SJSA1 (cell line): ENCODE measurements at places on chromosomes 12 and 14. TPM values are rescaled to one million over a fixed set of nuclear protein-coding genes. Genes with fewer than 3 reads are reported as not detected.

Gene NTN4
- total RNA-seq = 44.9 and 59.5 TPM in 2 replicates

Gene SPX
- total RNA-seq = 0.50 and 1.1 TPM in 2 replicates

Gene IL22
- total RNA-seq = not detected in 2 replicates

Gene GALNT6
- total RNA-seq = 30.8 and 38.2 TPM in 2 replicates

Gene ZBTB25
- 1.5 and 2.2 TPM in 2 replicates for total RNA-seq

Gene SPTB
- 1.1 and 2.0 TPM in 2 replicates for total RNA-seq

DNA sequence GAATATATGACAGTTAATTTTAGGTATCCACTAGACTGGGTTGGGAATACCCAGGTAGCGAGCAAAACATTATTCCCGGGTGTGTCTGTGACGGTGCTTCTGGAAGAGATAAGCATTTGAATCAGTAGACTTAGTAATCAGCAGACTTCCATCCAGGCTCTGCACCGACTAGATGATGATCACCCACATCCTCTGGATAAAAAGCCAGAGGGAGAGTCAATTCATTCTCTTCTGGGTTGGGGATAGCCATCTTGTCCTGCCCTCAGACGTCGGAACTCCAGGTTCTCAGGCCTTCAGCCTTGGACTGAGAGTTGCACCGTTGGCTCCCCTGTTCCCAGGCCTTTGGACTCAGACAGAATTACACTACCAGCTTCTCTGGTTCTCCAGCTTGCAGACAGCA is 168.0 kb downstream of the PHLDA1 start:
- no peaks in the 10 kb centered on the region for H3K36me3 ChIP-seq
- H3K27ac ChIP-seq = peak overlapping the region; percentile 26
- H3K4me1 ChIP-seq = peaks cover 18% of the 10 kb centered on the region
- DNase-seq = peak; percentile 22
- H3K4me3 ChIP-seq = no peak overlapping the region

GRCh38 chr14:71661441-71661840 is 270.8 kb upstream of the RGS6 start:
- peaks cover 7% of the 10 kb centered on the region for H3K36me3 ChIP-seq
- H3K27ac ChIP-seq = no peak overlapping the region
- no peak for DNase-seq
- no peaks in the 10 kb centered on the region for H3K27me3 ChIP-seq
- no peak overlapping the region for H3K4me3 ChIP-seq

DNA sequence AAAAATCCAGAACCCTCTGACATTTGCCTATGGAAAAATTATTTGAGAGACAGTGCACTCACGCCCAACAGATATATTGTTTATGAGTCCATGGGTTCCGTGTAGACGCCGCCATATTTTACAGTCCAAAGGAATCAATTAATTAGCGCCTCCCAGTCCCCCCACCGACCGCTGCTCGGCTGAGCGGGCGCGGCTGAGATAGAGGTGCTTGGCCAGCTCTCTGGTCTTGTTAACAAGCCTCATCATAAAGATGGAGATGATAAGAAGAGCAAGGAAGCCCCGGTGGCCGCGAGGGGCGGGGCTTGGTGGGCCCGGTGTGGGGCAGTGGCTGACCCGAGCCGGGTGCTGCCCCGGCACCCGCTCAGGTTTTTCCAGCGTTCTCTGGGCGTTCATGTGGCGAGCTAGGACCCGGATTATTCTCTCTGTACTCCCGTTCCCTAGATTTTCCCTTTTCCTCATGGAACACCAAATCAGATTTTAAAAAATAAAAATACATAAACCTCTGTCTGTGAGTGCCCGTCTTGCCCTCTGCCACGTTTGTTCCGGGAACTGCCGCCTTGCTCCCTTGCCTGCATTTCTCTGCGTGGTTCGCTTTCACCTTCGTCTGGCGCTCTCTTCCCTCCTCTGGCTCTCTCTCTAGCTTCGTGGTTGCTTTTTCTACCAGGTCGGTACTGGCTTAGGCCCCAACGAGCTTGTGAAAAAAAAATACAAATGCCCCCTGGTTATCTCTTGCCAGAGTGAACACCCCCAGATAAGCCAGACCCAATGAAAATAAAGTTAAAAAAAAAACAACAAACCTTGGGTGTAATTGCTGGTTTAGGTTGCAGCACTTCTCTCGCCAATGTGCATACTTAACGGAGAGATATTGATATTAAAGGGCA is 9.0 kb downstream of the HOXC12 start:
- DNase-seq = peak; percentile 79
- peaks cover 32% of the 10 kb centered on the region for H3K36me3 ChIP-seq
- no peaks in the 10 kb centered on the region for H3K27me3 ChIP-seq
- H3K4me3 ChIP-seq = peak overlapping the region; percentile 60
- H3K4me1 ChIP-seq = peaks cover 28% of the 10 kb centered on the region

DNA sequence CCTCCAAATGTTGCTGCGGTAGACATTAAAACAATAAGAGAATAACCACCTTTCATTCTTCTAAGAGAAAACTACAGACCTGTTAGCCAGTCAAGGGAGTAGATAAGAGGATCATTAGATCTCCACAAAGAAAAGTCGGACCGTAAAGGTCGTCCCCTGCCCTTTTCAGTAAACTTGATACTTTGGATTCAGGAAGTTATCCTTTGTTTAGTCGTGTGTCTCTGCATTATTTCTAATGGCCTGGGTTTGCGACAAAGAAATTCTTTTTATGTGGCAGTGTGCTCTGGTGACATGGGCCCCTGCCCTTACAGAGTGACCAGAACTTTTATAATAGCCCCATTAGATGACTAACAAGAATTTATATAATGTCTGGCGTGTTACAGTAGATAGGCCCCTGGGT is 44.6 kb upstream of the EVL start:
- DNase-seq = no peak
- H3K27ac ChIP-seq = no peak overlapping the region
- H3K4me1 ChIP-seq = peaks cover 7% of the 10 kb centered on the region; the same call in 1 of the 2 replicates
- H3K4me3 ChIP-seq = no peak overlapping the region

GRCh38 chr14:68879321-68879781 is 86.5 kb upstream of the ZFP36L1 start:
- DNase-seq = no peak
- H3K36me3 ChIP-seq = peaks cover 97% of the 10 kb centered on the region
- no peaks in the 10 kb centered on the region for H3K27me3 ChIP-seq
- H3K27ac ChIP-seq = no peak overlapping the region

- no peaks in the 10 kb centered on the region for H3K36me3 ChIP-seq
- no peak overlapping the region for H3K27ac ChIP-seq
- H3K4me1 ChIP-seq = no peaks in the 10 kb centered on the region
- H3K4me3 ChIP-seq = no peak overlapping the region
- H3K27me3 ChIP-seq = peaks cover 52% of the 10 kb centered on the region
These were observed 7.6 kb upstream of the LRTM2 start for GRCh38 chr12:1812650-1813302.

GRCh38 chr12:6909421-6910145 is 4.8 kb upstream of the ENO2 start:
- H3K27me3 ChIP-seq = no peaks in the 10 kb centered on the region
- H3K4me1 ChIP-seq = peaks cover 17% of the 10 kb centered on the region
- DNase-seq = no peak
- no peak overlapping the region for H3K4me3 ChIP-seq
- H3K36me3 ChIP-seq = 0 out of 2 replicates have a peak, but pooled peaks cover 7% of the 10 kb centered on the region
- H3K27ac ChIP-seq = no peak overlapping the region

DNA sequence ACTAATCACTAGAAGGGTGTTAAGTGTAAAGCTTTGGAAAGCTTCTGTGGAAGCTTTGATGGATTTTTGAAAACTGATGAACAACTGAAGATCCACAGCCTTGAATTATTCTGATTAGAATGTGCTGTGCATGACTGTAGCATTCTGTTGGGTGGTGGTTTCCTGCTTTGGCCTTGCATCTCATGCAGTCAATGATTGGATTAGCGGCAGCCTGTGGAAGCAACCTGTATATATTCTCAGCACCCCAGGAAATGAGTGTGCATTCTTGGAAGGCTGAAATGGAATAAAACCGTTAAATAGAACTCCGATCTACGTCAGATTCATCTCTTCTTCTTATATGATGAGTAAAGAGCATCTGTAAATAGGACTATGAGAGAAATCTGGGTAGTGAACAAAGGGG is 120.2 kb downstream of the SLC16A7 start:
- H3K36me3 ChIP-seq = no peaks in the 10 kb centered on the region
- H3K4me1 ChIP-seq = no peaks in the 10 kb centered on the region
- no peak for DNase-seq
- no peak overlapping the region for H3K4me3 ChIP-seq
- H3K27me3 ChIP-seq = no peaks in the 10 kb centered on the region

- peaks cover 56% of the 10 kb centered on the region for H3K27me3 ChIP-seq
- H3K4me1 ChIP-seq = no peaks in the 10 kb centered on the region
These were observed 46.6 kb downstream of the USP15 start for GRCh38 chr12:62306569-62307530.

DNA sequence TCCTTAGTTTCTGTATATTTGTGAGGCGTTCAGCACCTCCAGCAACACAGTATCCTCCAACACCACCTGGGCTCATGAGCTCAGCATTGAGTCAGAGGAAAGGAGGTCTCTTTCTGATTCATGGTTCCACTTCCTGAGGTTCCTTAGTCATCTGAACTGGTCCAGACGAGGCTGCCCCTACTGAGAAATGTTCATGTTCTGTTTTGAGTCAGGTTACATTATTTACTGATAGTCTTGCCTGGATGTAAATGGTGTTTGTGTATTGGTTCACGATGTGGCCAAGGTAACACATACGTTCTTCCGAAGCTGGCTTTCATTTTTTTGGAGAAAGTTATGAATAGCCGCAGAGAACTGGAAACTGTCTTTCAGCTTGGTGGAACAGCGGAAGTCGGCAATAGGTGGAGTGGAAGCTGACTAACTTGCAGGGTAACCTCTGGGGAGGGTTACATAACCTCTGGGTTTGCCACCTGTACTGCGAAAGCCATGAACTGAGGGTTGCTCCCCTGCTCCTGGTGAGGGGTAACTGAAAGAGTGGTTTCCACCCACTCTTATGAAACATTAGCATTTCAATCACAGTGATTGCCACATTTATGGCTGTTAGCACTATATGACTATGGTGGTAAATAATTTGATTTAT is 42.2 kb upstream of the MANSC4 start:
- H3K27me3 ChIP-seq = no peaks in the 10 kb centered on the region
- no peak overlapping the region for H3K4me3 ChIP-seq
- H3K4me1 ChIP-seq = peaks cover 24% of the 10 kb centered on the region
- H3K36me3 ChIP-seq = no peaks in the 10 kb centered on the region
- no peak overlapping the region for H3K27ac ChIP-seq
- DNase-seq = no peak

DNA sequence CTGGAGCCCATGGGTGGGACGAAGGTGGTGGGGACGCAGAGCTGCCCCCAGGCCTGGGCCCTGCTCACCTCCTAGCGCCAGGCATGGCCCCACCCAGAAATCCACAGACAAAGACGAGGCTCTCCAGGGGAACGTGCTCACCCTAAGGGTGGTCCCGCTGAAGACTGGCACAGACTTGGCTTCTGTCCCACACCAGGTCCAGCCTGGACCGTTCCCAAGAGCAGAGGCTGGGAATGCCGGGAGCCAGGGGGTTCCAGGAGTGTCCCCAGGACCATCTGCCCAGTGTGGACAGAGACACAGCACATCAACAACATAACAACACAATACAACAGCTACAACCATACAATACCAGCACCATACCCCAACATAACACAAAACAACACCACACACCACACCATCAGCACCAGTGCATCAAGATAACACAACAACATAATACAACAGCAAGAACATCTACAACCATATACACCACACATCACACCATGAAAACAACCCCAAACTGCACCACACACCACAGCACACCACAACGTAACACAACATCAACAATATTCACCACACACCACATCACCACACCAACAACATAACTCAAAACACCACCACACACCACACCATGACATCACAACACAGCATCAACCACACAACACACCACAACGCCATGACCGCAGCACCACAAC is 329.6 kb downstream of the ADGRD1 start:
- no peaks in the 10 kb centered on the region for H3K4me1 ChIP-seq
- no peaks in the 10 kb centered on the region for H3K27me3 ChIP-seq
- DNase-seq = no peak
- H3K36me3 ChIP-seq = no peaks in the 10 kb centered on the region
- no peak overlapping the region for H3K4me3 ChIP-seq

- H3K4me1 ChIP-seq = peaks cover 4% of the 10 kb centered on the region
- DNase-seq = no peak
- H3K27me3 ChIP-seq = peaks cover 3% of the 10 kb centered on the region; the same call in 1 of the 2 replicates
- no peak overlapping the region for H3K27ac ChIP-seq
- no peaks in the 10 kb centered on the region for H3K36me3 ChIP-seq
These were observed 201.3 kb upstream of the RBM19 start for GRCh38 chr12:114167431-114167830.

- DNase-seq = no peak
- no peak overlapping the region for H3K4me3 ChIP-seq
- H3K27ac ChIP-seq = no peak overlapping the region
- H3K4me1 ChIP-seq = no peaks in the 10 kb centered on the region
- H3K36me3 ChIP-seq = peaks cover 26% of the 10 kb centered on the region
These were observed 15.0 kb downstream of the MDM1 start for GRCh38 chr12:68317047-68317667.

DNA sequence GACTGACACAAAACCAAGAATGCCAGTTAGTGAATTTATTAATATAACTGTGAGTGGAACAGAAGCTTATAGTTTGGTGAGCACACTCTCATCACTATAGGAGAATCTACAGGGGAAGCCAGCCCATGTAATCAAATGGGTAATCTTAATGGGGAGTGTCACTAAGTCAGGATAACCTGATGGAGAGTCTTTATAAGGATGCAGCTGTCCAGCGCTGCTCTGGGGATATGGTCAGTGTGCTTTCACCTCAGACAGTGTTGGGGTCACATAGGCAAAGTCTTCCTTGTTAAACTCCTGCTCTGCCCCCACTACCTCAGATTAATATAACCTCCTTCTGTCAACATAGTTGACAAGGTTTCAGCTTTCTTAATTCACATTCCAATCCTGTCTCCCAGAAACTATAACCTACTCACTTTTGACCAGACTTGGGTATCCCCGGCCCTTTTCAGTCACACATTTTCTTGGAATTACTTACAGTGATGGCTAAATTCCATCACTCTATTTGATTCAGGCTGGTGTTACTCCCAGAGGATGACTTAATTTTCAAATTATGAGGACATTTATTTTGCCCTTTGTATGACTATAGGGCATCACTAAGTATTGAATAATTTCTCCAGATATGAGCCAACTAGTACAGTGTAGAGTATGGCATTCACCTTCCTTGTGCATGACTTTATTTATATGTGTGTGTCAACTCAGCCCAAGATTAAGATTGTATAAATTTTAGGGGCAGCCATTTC is 13.2 kb downstream of the STK38L start:
- no peaks in the 10 kb centered on the region for H3K36me3 ChIP-seq
- H3K27ac ChIP-seq = no peak overlapping the region
- H3K4me3 ChIP-seq = no peak overlapping the region

- H3K36me3 ChIP-seq = no peaks in the 10 kb centered on the region
- no peaks in the 10 kb centered on the region; the same call in 1 of the 2 replicates for H3K27me3 ChIP-seq
- no peak for DNase-seq
- no peak overlapping the region for H3K4me3 ChIP-seq
These were observed 151.5 kb downstream of the DERA start for GRCh38 chr12:16062611-16063010.
